ENCODE measurements at places on chromosomes 13 and 19.

DNA sequence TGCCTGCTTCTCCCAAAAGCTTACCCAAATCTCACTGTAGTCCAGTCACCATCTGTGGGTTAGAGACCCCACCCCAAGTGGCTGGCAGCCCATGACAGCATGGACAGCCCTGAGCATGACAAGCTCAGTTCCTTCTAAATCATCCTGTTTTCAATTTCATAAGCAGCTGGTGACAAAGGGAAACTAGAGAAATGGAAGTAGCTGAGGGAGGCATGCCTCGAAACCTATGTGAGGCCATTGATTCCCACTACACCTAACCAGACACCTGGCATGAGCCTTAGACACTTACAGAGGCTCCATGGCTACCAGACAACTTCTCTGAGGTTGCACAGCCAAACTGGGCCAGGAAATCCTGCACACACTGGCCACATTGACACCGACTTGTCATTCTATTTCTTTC, 56.2 kb downstream of the ABCC4 start:
- DNase-seq, result no peak

- DNase-seq, result no peak
Measured at GRCh38 chr13:105033999-105034398, 1501.5 kb downstream of the EFNB2 start.

DNA sequence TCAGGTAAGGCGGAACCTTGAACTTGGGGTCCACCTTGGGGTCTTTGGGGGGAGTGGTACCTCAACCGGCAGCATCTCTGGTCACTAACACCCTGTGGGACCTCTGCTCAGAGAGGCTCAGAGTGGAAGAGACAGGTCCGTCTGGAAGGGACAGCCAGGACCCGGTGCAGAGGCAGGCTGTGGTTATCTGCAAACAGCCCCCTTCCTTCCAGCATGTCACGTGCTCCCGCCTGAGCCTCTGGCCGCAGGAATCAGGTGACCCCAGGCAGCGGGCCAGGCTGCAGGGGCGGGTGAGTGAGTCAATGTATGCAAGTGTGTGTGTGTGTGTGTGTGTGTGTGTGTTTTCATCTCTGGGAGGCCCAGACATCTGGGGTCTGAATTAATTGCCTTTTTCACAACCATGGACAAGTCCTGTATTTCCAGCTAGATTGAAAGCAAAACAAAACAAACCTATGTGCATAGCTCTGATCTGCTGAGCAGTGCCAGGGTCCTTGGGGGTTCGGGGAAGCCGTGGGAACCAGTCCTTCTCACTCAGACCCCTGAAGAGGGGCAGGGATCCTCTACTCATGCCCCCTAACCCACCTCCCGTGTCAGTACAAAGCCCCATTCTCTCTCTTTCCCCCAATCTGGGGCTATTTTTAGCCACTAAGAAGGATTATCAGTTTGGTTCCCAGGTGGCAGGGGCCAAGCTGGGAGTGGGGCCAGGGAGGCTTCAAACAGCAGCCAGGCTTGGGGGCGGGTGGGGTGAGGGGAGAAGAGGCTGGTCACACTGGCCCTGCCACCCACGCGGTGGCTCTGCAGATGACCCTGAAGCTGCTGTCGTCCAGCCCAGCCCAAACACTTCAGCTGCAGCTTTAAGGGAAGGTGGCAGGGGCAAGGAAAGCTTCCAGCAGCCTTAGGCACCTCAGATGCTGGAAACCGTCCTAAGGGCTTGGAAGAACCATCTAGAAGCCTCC, 31.4 kb downstream of the CERS4 start:
- DNase-seq, result peak; percentile 37

DNA sequence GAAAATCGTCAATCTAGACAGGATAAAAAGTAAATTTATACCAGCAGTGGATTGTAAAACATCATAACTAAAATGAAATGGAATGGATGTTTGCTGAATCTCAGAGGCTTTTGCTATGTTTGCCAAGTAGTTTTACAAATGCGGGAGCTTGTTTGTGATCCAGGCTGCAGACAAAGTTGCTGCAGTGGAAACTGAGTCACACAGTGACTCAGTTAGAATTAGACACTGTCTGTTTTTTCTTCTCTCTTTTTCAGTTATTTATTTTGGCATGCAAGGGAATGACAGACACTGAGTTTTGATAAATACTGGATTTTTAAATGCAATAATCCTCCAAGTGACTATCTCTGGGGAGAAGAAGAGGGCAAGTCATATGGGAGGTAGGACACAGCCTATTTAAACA, 4.6 kb upstream of the PNMA8A start:
- DNase-seq, result peak; percentile 36

DNA sequence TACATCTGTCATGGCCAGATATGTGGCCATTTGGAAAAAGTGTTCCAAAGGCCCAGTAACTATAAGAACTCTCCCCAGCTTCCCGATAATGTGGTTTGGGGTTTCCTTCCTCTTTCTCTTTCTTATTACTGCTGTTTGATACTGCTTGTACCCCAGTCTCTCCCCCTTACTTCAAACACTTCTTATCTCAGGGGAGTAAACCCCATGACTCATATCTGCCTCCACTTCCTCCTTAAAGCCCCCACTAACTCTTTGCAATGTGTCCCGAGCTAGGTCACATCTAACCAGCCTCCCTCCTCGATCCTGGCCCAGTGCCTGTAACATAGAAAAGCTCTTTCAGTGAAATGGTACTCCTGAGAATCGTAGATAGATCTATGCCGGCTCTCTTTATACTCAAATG, 82.4 kb upstream of the STARD13 start:
- no peak for DNase-seq

DNA sequence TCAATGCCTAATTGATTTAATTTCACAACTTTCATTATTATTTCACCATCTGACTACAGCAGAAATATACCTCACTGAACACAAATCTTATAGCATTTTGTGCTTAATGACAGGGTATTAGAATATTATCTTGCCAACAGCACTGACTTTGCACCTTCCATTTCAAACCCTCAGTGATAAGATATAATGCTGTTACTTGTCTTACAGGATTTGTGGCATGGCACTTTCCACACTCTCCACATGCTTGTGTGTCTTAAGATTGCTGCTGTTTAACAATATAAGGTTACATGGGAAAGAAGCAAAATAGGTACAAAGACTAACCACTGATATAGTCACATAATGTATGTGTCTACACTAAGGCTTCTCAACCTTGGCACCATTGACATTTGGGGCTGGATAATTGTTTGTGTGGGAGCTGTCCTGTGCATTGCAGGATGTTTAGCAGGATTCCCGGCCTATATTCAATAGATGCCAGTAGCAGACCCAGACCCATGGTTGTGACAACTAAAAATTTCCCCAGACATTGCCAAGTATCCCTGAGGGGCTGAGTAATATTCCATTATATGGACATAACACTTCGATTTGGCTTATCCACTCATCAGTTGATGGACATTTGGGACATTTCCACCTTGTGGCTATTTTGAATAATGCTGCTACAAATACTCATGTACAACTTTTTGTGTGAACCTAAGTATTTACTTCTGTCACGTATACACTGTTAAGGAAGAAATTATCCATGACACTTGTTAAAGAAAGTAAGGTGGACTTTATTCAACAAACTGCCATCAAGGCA, 5.7 kb upstream of the DIAPH3 start:
- DNase-seq, result no peak

GRCh38 chr19:38583219-38583984, 34.4 kb downstream of the MAP4K1 start:
- no peak for DNase-seq

- DNase-seq, result no peak
Measured at GRCh38 chr13:102028868-102029267, 373.0 kb downstream of the FGF14 start.

DNA sequence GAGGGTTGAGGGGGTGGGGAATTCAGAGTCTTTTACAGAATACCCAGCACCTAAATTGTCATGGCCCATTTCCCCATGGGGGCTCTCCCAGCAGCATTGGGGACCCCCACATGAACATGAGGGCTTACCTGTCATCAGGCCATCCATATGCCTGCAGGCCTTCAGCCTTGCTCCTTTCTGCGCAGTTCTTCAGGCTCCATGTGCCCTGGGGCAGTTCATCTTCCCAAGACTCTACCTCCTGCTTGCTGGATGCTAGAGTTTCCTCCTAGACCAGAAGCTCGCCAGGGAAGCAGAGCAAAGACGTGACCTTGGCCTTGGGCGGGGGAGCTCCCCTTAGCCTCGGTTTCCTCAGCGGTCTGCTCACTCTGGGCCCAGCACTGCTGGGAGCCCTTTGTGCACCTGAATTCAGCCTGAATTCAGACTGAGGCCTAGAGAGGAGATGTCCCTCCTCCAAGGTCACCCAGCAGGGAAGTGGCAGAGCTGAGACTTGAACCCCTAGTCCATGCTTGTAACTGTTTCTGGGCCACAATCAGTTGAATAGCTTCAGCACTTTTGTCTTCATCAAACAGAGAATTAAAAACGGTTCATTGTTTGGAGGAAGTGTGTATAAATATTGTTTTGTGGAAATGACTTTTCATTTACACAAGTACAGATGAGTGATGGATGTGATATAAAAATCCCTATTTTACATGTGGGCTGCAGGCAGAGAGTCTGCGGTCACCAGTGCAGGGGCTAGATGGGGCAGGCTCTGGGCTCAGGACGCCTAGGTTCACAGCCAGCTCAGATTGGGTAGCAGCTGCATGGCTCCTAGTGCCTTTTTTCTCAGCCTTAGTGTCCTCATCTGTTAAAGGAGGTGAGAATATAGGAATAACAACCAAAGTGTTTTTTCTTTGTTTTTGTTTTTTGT, 9.5 kb downstream of the PPP5C start:
- DNase-seq, result no peak

- no peak for DNase-seq
Measured at GRCh38 chr13:52378312-52378711, 27.7 kb downstream of the THSD1 start.

DNA sequence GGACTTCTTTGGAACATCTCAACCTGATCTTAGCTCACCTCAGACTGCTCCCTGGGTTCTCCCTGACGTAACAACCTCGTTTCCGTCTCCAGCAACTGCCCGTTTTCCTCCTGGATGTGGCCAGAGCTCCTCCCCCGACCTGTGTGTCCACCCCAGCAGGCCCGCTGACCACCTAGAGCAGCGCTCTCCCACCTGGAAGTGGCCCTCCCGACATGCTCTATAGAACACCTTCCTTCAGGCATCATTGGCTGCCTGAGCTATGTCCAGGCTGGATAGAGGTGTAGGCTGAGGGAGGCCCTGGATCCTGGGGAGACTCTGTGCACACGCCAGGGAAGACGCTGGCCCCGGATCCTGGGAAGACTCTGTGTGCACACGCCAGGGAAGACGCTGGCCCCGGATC, 81.3 kb downstream of the TEX29 start:
- no peak for DNase-seq

GRCh38 chr19:1470305-1471009, 8.6 kb downstream of the C19orf25 start:
- peak; percentile 64 for DNase-seq

GRCh38 chr13:101545521-101545920, 93.0 kb downstream of the ITGBL1 start:
- no peak for DNase-seq

- peak; percentile 76 for DNase-seq
Measured at GRCh38 chr19:10936661-10937084, 8.1 kb downstream of the TIMM29 start.

DNA sequence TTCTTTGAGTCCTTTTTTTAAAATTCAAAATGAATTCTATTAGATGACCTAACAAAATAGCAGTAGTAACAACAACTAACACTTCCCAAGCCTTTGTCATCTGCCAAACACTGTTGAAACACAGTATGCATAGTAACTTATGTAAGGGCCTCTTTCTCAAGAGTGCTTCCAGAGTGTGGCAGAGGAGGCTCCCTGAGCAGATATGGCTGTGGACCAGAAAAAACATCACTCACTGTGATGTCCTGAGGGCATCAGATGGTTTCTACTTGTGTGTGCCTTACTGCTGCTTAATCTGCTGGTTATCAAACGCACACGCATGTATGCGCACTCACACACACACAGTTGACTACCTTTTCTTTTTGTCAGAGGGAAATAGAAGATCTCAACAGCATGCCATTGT, 110.8 kb downstream of the DLEU7 start:
- peak; percentile 92 for DNase-seq

DNA sequence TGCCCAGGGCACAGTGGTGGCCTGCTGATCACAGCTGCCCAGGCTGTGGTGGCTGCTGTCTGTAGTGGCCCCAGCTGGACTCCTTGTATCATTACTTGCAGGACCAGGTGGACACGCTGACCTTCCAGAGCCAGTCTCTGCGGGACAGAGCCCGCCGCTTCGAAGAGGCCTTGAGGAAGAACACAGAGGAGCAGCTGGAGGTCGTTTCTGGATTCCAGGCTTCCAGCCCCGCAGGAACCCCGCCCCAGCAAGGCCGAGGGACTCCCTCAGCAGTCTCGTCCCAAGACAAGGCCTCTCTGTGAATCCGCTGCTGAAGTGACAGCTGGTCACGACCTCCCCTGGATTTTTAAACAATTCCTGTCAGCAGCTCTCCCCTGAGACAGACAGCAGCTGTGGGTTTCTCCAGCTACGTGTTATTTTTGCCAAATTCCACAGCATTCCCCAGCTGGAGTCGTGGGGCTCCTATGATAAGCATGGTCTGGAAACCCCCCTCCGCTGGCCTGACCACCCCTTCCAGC, 98.3 kb downstream of the SLC7A1 start:
- DNase-seq, result no peak

DNA sequence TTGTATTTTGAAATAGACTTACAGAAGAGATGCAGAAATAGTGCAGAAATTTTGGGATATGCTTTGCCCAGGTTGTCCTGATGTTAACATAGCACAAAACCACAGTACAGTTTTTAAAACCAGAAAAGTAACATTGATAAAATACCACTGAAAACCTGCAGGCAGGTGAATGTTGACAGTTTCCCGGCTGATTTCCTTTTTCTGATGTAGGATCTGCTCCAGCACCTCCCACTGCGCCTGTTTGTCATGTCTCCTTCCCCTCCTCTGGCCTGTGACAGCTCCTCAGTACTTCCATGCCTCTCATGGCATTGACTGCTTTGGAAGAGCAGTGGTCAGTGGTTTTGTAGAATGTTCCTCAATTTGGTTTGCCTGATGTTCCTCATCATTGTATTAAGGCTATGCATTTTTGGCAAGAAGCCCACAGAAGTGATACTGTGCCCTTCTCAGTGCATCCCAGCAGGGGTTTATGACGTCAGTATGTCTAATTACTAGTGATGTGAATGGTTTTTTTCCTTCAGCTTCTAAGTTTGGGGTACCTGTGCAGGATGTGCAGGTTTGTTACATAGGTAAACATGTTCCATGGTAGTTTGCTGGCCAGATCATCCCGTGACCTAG, 31.0 kb downstream of the TDRD12 start:
- DNase-seq, result no peak

GRCh38 chr13:28611654-28612131, 47.2 kb upstream of the POMP start:
- no peak for DNase-seq

- DNase-seq, result peak; percentile 59
Measured at GRCh38 chr13:70568571-70568970, 460.3 kb upstream of the KLHL1 start.
